ENCODE measurements at places on chromosomes 4 and X.

- DNase-seq = no peak
Observed at GRCh38 chr4:13203101-13203500, 281.0 kb downstream of the RAB28 start.

GRCh38 chr4:19514276-19515070, 737.2 kb upstream of the SLIT2 start:
- no peak for DNase-seq

- no peak for DNase-seq
Observed at GRCh38 chr4:113958766-113959538, 20.5 kb downstream of the ARSJ start.

DNA sequence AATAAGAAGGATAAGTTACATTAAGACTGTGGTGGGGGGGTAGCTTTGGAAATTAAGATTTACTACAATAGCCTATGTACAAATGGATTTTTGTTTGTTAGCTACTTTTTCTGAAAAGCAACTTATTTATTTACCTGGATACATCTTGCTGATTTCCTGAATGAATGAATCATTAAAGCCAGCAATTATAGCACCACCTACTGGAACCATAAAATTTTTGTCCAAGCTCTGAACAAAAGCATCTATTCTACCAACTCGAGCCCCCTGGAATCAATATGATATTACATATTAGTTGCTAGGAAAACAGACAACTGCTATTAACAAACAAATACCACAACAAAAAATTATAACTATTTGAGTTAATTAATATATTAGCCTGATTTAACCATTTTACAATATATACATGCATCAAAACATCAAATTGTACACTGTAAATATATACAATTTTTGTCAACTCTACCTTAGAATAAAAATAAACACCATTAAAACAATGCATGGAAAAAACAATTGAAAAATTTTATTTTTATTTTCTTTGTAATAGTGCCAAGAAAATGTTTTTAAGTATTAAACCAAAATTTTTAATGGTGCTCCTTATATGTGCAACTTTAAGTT, 15.3 kb downstream of the SEPSECS start:
- no peak for DNase-seq

DNA sequence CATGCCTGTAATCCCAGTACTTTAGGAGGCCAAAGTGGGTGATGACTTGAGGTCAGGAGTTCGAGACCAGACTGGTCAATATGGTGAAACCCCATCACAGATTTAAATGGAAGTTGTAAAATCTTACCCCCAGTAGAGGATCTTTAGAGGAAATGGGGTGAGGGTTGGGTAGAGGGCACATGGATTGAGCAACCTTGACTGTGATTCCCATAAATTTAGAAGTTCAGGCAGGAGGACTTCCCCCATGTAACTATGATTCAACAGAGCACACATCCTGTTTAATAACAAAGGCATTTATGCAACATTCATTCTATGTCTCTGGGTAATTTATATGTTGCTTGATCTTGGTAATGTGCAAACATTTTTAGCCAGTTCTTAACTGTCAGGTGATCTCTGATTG, 143.1 kb downstream of the RBM47 start:
- DNase-seq = no peak

GRCh38 chrX:150879855-150880807, 18.3 kb downstream of the CD99L2 start:
- DNase-seq = no peak
